Mucosa of gallbladder (tissue), 1 donor: ENCODE measurements at places on chromosomes 1 and 21.

- no peak for DNase-seq
Observed at GRCh38 chr21:22020221-22020620, 1022.0 kb downstream of the NCAM2 start.

DNA sequence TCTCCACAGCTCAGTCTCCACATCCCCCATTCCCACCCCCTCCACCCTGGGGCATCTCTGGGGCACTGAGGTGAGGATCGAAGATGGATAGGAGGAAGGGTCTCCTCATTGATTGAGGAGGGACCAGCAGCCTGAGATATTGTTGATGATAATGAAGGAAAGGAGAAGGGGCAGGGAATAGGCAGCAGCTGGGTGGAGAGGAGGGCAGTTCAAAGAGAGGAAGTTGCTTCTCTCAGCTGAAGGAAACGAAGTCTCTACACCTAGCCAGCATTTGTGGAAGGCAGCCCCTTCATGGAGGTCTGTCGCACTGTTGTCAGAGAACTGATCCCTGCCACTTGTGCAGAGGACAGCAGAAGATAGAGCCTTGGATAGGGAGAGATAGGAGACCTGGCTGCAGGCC, 5.7 kb downstream of the KNCN start:
- DNase-seq = no peak

DNA sequence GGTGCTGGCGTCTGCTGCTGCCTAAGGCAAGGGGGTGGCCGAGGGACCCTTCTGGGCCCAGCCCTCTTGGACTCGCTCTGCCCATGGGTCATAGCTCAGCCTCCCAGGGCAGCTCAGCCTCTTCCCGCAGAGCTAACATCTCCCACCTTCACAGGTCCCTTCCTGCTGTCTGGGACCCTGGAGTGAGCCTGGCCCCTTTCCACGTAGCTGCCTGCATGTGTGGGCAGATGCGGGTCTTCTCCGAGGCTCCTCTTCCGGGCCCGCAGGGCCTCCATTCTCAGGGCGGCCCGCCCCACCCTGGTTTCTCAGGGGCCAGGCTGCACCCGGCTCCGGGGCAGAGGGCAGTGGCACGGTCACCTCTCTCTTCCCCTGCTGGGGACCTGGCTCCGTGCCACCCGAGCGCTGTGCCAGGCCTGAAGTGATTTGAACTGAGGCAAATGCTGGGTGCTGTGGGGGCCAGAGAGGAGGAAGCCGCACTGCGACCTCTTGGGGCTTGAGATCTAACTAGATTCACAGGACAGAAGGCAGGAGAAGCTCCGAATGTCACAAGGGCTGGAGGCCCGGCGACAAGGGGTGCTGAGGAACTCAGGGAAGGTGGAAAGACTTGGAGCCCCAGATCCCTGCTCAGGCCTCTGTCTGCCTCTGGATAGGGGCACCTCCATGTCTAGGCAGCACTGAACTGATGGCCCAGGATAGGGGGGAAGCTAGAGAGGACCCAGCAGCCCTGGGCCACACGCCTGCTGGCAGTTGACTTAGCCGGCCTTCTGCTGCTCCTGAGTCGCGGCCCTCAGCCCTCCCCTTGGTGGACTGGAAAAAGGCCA, 40.7 kb downstream of the COQ8A start:
- peak; percentile 56 for DNase-seq

- no peak for DNase-seq
Observed at GRCh38 chr1:37018510-37018909, 15.8 kb downstream of the GRIK3 start.

GRCh38 chr21:26070822-26071425, 99.6 kb downstream of the APP start:
- DNase-seq = peak; percentile 28

GRCh38 chr1:2103266-2103900, 53.2 kb downstream of the PRKCZ start:
- DNase-seq = no peak

GRCh38 chr21:17730782-17731181, 88.4 kb downstream of the C21orf91 start:
- DNase-seq = no peak

DNA sequence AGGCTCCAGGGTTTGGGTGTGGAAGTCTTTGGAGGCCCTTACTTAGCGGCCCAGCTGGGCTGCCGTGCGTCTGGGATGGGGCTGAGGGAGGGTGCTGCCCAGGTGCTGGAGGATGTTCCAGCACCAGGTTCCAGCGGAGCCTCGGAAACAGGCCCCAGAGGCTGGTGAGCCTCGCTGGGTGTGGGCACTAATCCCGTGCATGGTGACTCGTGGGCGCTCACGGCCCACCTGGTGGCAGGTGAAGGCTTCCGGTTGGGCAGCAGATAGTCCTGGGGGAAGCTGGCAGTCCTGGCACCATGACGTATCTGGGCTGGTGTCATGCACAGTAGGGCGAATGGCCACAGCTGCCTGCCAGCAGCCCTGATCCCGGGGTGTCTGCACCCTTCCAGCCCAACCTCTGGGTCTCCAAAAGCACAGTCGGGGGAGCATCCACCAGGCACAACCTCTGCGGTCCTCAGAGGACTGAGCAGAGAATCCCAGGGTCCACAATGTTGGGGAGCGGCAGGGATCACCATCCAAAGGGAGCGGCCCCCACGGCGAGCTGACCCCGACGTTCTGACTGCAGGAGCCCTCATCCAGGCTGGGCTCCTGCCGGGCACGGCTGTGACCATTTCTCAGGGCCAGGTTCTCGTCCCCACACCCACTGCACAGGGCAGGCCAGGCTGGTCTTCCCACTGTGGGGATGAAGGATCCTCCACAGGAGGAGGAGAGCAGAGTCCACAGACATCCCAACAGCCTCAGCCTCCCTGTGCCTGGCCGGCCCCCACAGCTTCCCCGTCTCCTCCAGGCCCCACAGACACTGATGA, 25.3 kb downstream of the FTCD start:
- no peak for DNase-seq

- DNase-seq = no peak
Observed at GRCh38 chr1:153488731-153489130, 28.3 kb upstream of the S100A7 start.

DNA sequence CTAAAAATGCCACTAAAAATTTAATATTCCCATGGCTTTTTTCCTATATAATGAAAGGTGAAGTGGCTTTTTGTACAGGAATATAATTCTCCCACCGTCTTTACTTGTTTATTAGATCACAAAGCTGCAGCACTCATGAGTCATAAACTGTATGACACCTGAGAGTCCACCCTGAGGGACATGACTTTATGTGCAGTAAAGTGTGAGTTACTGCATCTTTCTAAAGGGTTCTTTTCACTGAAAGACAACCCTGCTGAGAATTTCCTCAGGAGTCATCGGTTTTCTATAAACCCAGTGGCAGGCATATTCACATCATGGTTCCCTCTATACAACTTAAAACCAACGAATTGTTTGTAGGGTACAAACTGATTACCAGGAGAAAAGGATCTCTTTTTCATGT, 77.4 kb downstream of the APP start:
- no peak for DNase-seq

DNA sequence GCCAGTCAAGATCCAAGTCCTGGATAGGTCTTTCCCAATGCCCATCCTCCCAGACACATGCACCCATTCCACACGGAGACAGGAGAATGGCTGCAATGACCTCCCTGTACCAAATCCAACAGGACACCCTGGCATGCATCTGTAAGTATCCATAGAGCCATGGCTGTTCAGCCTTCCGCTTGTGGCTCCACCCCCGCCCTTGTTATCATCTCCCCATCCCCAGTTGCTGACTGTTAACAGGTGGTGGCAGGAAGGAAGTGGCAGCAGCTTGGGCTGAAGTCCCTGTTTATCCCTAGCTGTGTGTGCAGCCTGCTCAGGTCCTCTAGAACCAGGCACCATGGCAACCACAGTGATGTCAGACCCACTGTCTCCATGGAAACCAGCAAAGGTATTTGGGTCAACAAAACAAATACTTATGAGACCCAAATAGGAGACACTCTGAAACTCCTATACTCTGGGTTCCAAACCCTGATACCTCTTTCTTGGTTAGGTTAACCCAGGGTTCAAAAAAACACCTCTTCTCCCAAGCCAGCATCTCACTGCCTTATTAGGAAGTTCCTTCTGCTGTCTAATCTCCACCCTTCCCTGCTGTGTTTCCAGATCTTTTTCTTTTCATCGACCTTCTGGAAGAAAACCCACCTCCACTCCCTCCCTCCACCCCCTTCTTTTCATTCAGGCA, 721 bp downstream of the PBXIP1 start:
- peak; percentile 77 for DNase-seq

GRCh38 chr1:39107341-39108290, 81.5 kb downstream of the NDUFS5 start:
- DNase-seq = no peak

DNA sequence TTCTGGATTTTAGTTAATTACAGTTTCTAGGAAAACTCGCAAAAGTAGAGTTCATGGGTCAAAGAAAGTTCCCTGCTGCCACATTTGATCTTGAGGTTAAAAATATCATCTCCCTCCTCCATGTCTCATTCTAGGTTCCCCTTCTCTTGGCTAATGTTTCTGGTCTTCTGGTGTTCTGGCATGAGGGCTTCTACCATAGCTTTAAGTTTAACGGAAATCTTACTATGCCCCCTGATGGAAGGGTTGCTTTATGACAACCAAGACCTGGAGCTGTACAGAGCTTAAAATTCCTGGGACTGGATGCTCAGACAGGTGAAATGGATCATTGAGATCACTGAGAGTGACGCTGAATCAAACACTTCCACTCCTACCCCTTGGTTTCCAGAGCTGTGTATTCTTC, 1881.7 kb downstream of the MRPL39 start:
- DNase-seq = no peak

GRCh38 chr1:187680823-187681222, 852.1 kb downstream of the PLA2G4A start:
- no peak for DNase-seq

DNA sequence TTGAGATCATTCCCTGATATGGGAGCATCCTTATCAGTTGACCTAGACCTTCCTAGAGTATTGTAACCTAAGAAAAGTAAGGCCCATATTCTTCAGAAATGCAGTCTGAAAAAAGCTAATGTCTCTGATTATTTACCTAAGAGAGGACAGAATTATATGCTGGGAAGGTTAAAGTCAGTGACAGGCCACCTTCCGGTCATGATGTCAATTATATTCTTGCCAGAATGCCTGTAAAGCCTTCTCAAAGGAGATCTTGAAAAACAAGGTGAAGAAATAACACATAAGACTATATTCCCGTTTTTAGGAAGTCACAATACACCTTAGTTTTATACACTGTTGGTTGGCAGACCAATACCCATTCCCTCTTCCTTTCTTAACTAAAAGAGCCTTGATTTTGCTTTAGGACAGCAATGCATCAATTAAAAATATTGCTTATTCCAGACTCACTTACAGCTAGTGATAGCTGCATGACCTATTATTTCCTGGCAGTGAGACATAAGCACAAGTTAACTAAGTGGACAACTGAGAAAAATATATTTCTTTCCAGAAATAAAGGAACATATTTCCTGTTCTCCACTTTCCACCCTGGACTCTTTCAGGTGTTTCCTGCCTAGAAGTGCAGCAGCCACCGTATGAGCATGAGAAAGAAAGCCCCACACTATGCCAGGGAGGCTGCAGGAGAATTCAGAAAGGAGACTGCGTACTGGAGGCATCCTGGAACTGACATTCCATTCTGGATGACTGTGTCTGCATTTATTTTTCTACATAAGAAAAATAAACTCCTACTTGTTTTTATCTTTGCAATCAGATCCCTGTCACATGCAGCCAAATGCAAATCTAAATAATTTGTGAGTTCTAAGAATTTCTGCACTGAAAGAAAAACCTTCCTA, 332.9 kb upstream of the PTBP2 start:
- DNase-seq = no peak

DNA sequence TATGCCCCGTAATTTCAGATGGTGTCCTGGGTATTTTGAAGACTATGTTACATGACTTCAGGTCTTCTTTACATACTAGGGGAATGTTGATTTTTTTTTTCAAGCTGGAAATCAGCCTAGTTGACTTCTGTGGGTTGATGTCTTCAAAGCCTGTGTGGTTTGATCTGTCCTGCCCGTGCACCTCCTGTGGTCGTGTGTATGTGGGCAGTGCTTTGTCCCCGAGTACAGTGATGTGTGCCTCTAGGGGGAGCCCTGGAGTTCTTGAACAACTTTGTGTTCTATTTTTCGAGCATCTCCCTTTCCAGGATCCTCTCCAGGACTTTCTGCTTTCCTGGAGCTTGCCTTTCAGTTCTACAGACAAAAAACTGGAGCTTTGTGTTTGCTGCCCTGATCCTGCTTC, 28.9 kb downstream of the OBSCN start:
- no peak for DNase-seq

DNA sequence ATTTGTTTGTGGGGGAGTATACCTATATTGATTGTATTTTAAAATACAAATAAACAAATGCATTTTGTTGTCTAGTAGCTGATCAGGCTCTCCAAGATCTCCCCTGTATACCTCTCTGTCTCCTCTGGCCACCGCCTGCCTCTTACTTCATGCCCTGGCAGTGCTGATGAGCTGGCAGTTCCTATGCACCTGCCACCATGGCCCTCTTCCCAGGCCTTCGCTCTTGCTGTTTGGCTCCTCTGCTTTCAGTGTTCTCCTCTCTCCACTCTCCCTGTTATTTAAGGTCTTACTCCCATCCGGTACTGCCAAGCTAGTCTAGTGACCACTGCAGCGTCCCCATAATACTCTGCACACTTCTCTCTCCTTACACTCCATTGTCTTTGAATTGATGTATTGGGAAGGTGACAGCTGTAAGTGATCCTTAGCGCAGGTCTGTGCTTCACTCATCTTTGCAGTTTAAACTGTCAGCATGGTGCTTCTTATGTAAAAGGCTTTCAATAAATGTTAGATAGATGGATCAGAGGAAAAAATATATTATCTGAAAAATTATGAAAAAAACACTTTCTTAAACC, 88.1 kb upstream of the ATP1A1 start:
- DNase-seq = no peak

DNA sequence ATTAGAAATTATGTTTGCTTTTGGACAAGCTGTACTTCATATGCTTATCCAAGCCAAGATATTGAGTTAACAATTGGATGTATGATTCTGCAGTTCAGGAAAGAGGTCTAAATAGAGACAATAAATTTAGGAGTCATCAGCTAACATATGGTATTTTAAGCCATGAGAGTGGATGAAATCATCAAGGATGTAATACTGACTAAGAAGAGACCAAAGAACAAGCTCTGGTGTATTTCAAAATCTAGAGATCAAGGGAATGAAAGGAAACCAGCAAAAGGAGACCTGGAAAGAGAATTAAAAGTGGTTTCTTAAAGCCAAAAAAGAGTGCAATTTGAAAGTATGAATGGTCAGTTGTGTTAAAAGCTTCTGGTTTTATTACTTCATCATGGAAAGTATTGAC, 183.6 kb upstream of the BEND5 start:
- no peak for DNase-seq

GRCh38 chr1:156257711-156258110, 9.9 kb upstream of the PAQR6 start:
- DNase-seq = no peak
